Activated T-cell treated with anti-CD3 and anti-CD28 coated beads for 4 hours (primary cell): ENCODE measurements at places on chromosomes 2 and 18.

- DNase-seq, result no peak
These were observed 54.0 kb downstream of the ADI1 start for GRCh38 chr2:3465328-3465727.

DNA sequence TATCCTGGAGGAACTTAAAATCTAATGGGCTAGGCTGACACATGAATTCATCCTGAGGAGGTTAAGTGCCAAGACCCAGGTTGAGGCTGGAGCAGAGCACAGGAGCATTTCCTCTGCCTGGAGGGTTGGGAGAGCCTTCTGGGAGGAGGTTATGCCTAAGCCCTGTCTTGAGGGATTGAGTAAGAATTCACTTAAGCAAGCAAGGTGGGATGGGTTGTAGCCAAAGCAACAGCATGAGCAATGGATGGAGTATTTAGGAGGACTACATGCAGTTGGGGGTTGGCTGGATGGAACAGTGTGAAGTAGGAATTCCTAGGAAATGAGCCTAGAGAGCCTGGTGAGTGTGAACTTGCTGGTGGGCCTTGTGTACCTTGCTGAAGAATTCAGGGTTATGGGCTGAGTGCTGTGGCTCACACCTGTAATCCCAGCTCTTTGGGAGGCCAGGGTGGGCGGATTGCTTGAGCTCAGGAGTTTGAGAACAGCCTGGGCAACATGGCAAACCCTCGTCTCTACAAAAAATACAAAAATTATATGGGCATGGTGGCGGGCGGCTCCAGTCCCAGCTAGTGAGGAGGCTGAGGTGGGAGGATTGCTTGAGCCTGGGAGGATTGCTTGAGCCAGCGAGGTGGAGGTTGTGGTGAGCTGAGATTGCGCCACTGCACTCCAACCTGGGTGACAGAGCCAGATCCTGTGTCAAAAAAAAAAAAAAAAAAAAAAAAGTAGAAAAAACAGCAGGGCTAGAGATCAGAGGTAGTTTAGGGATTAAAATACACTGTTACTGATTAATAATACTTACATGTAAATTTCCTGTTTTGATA lies 22.2 kb downstream of the TANC1 start:
- DNase-seq, result no peak

GRCh38 chr2:190023860-190024259 lies 38.7 kb downstream of the MSTN start:
- no peak for DNase-seq

DNA sequence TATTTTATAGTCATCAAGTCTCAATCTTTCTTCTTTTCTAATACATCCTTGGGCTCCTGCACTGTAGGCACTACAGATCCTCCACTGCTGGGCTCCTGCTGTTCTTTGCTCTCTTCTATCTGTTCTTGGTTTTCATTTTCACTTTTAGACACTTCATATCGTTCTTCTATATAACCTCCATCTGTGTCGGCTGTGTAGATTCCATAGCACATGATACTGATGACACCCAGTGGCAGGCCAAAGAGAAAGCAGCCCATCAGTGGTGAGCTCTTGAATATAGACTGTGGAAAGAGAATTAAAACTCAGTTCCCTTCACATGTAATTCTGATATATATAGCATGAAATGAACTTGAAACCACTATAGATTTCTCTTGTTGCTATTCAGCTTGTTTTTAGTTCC lies 38.0 kb downstream of the TMX3 start:
- DNase-seq, result no peak

DNA sequence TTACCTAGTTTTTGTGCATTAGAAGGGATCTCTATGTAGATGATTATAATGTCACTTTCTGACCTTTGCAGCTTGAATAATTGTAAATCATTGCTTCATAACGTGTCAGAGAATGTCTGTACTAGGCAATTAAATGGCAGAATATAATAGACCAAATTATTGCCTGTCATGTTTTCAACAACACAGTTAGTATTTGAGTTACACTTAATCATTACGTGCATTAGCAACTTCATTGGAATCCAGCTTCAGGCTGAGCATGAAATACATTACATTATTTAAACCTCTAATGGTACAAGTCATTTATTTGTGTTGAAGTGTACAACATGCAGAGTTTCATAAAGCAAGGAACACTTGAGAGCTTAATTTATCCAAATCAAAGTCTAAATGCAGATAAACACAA lies 48.0 kb downstream of the ZNF407 start:
- DNase-seq, result no peak

GRCh38 chr2:75087736-75088135 lies 111.6 kb downstream of the TACR1 start:
- DNase-seq, result no peak

- no peak for DNase-seq
These were observed 120.1 kb downstream of the MMADHC start for GRCh38 chr2:149467436-149467835.

DNA sequence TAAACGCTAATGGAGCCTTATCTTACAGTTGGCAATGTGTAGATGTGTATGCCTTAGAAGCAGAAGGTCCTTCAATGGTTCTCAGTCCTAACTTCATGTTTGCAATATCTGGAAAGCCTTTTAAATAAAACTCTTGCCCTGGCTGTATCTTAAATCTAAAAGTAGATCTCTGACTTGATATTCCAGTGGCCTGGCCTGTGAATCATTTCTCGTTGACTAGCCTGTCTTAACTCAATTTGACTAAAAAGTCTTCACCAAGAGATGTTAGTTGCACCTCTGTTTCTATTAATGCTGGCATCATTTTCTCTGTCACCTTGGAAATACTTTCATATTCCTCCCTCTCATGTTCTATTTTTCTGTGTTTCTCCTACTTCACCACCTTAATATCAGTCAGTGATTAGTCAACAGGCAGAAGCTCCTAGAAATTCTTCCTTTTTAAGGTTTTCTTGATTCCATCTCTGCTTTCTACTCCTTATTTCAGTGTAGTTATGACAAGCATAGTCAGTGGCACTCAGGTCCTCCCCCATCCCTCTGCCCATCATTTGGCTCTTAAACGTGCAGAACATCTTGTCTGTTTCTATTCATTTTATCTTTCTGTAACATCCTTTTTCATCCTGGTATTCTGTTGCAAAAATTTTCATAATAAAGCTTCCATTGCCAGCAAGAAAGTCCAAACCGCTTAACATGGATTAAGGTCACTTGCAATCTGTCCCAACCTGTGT lies 4.3 kb downstream of the ITGAV start:
- DNase-seq, result no peak

DNA sequence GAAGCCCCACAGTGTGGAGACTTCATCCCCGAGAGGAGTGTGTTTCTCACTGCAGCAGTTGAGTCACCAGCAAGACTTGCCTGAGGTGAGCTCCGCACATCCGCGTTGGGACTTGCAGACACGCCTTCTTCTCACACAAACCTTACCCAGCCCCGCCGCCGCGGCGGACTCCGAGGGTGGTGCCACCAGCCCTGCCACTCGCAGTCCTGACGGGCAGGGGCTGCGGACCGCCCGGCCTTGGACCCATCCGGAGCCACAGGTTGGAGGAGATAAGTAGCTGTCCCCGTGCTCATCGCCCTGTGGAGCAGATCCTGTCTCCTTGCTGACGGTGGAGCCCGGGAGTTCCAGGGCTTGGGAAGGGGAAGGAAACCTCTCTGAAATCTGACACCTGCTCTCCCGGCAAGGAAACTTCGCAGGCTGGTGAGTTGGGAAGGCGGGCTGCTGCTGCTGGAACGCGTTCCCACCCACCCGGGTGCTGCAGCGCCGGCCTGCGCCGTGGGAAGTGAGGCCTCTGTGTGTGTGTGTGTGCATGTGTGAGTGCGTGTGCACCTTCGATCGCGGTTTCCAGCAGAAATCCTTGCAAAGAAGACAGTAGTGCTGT lies at the start of gene RAB27B:
TSS of gene RAB27B (plus strand) at position 197 of the 601 bp plus-strand sequence. CDS start 49,109 bp downstream, outside the sequence.
- peak; percentile 44 for DNase-seq

DNA sequence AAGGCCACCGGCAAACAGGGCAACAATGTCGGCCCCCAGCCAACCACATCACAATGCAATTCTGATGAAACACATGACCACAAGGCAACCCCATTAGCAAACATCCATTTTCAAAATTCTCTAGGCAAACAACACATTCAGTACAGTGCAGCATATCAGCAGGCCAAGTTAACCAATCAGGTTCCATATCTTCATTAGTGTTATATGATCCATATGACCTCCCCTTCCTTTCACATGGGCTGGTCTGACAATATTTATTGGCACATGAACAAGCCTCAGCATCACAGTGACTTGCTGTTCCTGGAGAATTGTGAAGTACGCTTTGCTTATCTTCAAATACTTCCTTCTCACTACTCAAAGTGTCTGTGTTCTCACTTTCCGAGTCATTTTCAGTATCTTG lies 19.8 kb downstream of the RNF103 start:
- no peak for DNase-seq

DNA sequence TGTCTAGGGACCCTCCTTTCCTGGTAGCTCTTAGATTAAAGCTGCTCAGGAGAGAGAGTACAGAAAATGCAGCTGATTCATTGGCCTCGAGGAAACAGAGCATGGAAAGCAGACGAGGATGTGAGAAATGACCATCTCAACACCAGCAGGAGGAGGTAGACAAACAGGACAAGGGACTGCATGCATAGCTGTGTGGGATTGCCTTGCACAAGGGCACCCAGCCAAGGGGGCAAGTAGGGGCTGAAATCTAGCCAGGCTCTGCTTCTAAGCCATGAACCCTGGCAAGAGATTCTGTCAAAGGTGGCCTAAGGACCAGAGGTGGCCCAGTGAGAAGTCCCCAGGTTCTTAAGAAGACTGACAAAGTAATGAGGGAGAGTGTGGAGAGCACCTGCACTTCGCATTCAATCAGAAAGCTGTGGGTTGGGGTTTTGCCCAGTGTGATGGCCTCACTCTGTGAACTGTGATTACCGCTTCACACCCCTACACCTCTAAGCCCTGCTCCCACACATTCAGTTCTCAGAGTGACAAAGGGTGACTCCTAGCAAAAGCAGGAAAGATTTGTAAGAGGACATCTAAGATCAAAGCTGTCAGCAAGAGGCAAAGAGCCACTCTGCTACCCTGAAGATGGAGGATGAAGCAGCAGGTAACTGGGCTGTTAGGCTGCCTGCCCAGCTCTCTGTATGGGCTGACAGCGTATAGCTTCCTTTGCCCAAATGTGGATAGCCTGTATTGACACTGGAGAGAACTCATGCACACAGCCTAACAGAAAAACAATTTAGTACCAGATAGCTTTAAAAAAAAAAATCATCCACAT lies 151.3 kb upstream of the PELI1 start:
- no peak for DNase-seq

- DNase-seq, result no peak
These were observed 131.6 kb upstream of the FN1 start for GRCh38 chr2:215567504-215567903.

DNA sequence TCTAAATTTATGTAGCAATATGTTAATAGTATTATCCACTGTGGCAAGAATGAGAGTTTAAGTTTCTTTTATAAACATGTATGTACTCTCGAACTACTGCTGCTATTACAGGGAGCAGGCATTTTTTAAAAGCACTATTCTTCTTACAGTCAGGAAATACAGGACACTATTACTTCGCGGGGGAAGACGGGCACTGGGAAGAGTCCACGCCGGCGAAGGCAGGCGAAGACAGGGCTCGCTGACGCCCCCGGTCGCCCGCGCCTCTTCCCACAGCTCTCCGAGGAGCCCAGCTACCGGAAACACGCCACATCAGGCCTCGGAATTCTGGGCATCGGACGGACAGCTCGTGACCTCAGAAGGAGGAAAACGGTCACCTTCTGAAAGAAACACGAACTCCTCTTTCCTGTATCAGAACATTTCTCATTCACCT lies 90.2 kb downstream of the FAM161A start:
- DNase-seq, result no peak

DNA sequence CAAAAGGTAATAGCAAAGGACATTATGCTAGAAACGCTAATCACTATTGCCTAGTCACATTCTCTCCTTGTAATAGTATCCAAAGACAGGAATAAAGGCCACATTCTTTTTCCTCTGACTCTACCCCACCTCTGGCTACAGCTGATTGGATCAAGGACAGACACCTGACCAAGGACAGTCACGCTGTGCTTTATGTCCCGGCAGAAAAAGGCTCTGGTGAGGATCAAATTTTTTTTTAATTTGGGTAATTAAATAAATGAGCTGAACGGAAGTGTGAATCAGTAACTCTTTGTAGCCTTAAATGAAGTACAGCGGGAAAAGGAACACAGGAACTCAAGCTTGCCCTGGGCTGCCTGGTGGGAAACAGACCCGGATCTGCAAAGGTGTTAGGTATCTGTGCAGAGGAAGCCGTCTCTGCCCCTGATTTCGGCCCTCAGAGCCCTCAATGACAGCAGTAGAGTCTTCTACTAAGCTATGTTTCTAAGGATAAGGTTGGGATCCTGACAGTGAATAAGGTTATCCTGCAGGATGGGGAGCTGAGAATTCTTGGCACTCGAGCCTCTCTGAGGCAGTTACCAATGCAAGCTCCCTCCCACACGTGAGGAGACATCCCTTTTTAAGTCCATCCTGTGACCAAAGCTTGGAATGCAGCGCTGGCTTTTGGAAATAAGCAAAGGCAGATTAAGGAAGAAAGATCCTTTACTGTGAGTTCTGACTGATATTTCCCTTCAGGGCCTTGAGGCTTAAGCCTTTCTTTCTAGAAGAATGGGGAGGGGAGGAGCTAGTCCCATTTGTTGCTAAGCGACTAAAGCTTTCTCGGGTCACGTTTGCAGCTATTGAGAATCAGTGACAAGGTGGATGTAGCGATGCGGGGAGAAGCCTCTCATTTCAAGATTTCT lies 37.8 kb upstream of the IKZF2 start:
- DNase-seq, result no peak

DNA sequence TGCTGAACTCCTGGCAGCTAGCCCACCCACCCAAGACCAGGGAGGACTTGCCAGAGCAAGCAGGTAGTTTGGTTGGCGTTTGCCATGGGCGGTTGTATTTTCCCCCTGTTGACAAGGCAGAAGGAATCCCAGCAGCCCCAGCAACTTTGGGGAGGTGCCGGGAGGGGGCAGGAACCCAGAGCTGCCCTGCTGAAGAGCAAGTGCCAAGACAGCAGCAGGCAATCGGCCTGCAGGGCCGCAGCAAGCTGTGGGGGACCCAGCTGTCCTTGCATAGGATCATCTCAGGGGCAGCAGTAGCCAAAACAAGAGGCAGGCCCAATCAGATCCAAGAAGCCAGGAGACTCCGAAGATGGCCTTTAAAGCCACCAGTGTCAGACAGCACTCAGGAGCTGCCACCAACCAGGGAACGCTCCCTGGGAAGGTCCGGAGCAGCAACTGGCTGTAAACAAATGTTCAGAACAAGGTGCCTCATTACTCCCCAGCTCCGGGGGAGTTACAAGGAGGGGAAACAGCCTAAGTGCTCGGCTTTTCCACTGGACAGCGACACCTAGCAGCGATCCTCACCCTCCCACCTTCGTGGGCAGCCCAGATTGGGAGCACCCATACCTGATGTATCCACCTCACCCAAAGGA lies 2.1 kb downstream of the ST8SIA5 start:
- no peak for DNase-seq
